ENCODE measurements at places on chromosomes 7 and 10. TPM values are rescaled to one million over a fixed set of nuclear protein-coding genes. Genes with fewer than 3 reads are reported as not detected.

The MKX gene
- 0.09 TPM for total RNA-seq

The SORBS1 gene
- 0.54 TPM for total RNA-seq

The DNAH11 gene
- 0.63 TPM for total RNA-seq

The SLC13A1 gene
- not detected for total RNA-seq

The AKR1C4 gene
- not detected for total RNA-seq

The UNCX gene
- total RNA-seq = not detected

The SYT15B gene
- total RNA-seq = not detected

The NCF1 gene
- not detected for total RNA-seq

The OR6V1 gene
- total RNA-seq = not detected

The PLPP4 gene
- 11.0 TPM for total RNA-seq

The SLC18A2 gene
- not detected for total RNA-seq

The CH25H gene
- 0.28 TPM for total RNA-seq

The CCL24 gene
- 0.28 TPM for total RNA-seq

The WDFY4 gene
- 6.3 TPM for total RNA-seq

The NACAD gene
- total RNA-seq = 0.18 TPM

The BMI1 gene
- total RNA-seq = 27.5 TPM
